Right cardiac atrium (tissue), 5 donors: ENCODE measurements at places on chromosomes 11 and 22. TPM values are rescaled to one million over a fixed set of nuclear protein-coding genes. Genes with fewer than 3 reads are reported as not detected.

Gene GAL
- not detected for total RNA-seq

Gene B4GALNT4
- 1.0 TPM for total RNA-seq

Gene CPSF7
- 44.9 TPM for total RNA-seq

Gene RPS6KB2
- 29.6 TPM for total RNA-seq

Gene GPR152
- total RNA-seq: not detected

GRCh38 chr11:128474036-128474874 lies 113.1 kb downstream of the ETS1 start:
- no peak for DNase-seq

DNA sequence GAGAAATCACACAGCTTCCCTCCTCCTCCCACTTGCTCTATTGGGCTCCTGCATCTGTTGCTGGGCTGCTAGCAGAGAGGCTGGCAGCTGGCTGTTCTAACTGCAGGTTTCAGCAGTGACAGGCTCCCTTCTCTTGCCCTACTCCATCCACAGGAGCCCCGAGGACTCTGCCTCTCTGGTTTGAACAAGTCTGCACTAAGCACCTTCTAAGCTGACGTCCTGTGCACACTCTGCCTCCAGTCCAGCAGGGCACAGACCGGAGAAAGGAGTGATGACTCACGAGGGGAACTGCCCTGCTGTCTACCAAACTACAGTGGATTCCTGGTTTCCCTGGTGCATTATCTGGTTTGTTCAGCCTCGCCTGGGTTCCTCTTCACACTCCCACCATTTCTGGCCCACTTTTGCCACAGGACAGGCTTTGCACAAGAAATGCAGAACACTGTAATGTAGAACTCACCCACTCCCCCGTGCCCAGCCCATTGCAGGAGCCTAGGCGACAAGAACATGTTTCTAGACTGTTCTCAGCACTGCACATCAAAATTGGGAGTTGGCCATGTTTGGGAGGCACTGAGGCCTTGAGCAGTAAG lies 26.0 kb downstream of the IL10RA start:
- DNase-seq: no peak
